Amniotic epithelial cell (primary cell): ENCODE measurements at places on chromosomes 6 and 20.

DNA sequence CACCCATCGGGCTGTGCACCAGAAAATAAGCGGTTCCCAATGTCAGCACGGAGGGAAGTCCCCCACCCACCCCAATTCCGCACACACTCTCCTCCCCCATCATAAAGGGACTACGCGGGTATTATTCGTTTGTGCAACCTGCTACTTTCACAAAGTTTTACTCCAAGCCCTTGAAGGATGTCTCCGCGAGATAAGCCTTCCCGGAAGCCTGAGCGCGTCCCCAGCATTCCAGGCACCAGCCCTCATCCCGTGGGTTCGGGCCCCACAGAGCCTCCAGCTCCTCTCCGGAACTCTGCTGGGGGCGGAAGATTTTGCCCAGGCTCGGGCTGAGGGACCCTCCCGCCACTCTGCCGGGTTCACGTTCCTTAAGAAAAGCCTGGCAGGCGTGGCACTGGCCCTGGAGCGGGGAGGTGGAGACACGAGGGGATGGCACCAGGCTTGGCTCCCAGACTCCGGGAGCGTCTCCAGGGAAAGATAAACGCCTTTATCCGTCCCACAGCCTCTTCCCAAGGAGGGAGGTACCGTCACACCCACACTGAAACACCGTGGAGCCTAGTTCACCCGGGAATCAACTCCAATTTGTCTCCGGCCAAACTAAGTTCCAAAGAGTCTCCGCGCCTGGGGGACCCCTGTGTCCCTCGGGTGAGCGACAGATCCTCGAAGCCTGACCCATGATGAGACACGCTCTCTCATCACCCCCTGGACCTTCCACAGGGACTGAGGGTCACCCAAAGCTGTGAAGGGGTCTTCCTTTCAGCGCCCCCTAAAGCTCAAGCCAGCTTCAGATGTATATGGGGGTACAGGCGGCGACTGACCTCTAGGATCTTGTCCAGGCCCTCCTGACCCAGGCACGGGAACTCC lies 934 bp downstream of the KCNK5 start:
- DNase-seq, result no peak

DNA sequence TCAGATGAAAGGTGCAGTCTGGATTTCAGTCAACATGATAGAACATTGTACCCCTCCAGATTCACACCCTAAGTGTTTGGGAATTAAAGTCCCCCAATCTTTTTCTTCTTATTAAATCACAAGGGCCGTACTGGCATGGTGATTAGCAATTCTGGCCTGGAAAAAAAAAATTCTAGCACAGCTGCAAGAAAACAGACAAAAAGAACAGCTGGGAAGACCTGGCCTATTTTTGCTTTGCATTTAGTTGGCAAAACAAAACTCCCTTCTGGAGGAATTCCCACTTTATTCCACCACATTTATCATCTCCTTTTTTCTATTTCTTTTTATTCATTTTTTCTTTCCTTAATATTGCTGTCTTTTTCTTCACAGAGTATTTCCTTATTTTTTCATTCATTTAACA lies 39.8 kb upstream of the AKAP12 start:
- DNase-seq, result no peak

DNA sequence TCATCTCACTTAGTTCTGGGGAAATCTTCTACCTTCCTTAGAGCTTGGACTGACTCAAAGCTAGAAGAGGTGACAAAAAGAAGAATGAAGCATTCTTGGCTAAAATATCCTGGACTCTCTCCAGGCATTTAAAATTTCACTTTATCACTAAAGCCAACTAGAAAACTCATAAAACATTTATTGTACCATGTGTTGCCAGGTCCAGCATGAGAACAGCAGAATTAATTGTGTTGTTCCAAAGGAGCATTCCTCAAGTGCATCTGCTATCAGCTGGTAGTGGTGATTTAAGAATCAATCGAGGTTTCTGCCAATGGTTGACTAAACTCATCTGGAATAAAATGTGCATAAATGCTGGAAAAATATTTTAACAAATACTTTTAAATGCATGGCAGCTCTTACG lies 147.3 kb upstream of the SSTR4 start:
- DNase-seq, result peak; percentile 16

DNA sequence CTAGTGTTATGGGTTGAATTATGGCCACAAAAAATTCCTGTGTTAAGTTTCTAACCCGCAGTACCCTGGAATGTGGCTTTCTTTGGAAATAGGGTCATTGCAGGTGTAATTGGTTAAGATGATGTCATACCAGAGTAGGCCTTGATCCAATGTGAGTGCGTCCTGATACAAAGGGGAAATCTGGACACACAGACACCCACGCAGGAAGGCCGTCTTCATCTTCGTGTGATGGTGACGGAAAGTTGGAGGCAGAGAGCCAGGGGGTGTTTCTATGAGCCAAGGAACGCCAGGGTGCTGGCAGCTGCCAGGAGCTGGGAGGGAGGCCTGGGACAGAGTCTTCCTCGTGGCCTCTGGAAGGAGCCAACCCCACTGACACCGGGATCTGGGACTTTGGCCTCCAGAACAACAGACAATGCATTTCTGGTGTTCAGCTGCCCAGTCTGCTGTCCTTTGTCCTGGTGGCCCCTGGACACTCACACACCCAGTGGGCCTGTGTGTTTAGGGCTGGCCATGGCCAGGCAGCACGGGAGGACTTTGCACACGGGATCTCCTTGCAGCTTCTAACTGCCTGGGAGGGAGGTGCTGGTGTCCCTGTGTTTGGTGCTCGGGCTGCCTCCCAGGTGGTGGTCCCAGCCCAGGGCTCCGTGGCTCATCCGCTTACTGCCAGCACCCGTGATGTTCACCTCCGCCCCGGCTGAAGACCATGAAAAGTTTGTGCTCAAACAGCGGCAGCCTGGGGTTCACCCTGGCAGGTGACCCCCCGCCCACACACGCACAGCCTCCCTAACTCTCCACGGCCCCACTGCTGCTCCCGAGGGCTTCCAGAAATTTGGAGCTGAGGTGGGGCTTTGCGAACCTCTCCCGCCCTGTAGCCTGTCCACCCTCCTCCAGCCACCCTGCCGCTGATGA lies 53.4 kb upstream of the GATA5 start:
- no peak for DNase-seq

GRCh38 chr6:36436466-36436865 lies 6.2 kb downstream of the PXT1 start:
- DNase-seq, result no peak

GRCh38 chr20:51404297-51405060 lies 138.0 kb downstream of the NFATC2 start:
- DNase-seq, result peak; percentile 66

GRCh38 chr6:156126535-156126934 lies 650.6 kb upstream of the ARID1B start:
- no peak for DNase-seq

GRCh38 chr6:135962731-135963130 lies 111.2 kb downstream of the PDE7B start:
- DNase-seq, result peak; percentile 87

DNA sequence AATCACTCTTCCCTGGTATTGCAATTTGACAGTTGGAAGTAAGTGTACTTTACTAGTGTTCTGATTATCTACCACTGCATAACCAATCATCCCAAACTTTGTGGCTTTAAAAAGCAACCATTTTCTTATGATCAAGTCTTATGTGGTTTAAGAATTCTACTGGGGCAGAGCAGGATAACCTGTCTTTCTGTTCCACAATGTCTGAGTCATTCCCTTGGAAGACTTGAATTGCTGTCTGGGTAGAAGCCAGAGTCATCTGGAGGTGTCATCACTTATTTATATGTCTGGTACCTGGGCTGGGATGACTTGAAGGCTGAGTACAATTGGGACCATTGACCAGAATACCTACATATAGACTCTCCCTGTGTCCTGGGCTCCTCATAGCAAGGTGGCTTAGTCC lies 644.3 kb downstream of the HDGFL1 start:
- peak; percentile 70 for DNase-seq

- no peak for DNase-seq
These were observed 141.6 kb upstream of the TSHZ2 start for GRCh38 chr20:52830598-52830997.

DNA sequence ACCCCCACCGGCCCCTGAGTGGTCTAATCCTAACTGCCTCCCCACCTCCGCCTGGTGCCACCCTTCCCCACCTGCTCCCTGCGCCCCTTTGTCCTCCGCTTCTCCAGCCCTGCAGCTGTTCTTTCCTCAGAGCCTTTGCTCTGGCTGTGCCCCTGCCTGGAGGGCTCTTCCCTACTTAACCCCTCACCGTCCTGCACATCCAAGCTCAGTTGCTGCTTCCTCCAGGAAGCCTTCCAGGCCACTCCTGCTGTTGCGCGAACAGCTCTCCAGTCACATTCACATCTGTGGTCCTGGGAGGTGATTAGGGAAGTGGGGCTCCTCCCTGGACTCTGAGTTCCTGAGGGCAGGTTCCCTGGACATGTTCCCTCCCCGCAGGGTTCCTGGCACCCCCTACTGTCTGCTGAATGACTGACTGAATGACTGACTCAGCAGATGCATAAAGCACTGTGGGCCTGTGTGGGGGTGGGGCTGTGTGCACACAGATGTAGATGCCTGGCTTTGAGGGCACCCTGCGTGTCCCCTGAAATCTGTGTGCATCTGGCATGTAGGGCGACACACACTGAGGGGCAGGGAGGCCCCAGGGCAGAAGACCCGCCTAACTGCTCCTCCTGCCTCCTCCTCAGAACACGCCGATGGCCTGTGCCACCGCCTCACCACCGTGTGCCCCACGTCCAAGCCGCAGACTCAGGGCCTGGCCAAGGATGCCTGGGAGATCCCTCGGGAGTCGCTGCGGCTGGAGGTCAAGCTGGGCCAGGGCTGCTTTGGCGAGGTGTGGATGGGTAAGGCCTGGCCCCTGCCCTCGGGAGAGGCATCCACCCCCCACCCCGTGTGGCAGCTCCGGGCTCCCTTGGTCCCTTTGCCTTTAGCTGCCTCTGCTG lies 51.4 kb downstream of the SRC start:
- no peak for DNase-seq

DNA sequence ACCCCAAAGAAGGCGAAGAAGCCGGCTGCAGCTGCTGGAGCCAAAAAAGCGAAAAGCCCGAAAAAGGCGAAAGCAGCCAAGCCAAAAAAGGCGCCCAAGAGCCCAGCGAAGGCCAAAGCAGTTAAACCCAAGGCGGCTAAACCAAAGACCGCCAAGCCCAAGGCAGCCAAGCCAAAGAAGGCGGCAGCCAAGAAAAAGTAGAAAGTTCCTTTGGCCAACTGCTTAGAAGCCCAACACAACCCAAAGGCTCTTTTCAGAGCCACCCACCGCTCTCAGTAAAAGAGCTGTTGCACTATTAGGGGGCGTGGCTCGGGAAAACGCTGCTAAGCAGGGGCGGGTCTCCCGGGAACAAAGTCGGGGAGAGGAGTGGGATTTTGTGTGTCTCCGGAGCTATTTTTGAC lies 69.6 kb downstream of the HFE start:
- DNase-seq, result no peak

GRCh38 chr6:156347656-156348055 lies 429.5 kb upstream of the ARID1B start:
- no peak for DNase-seq

- no peak for DNase-seq
These were observed 30.6 kb downstream of the SPINT4 start for GRCh38 chr20:45752746-45753145.

DNA sequence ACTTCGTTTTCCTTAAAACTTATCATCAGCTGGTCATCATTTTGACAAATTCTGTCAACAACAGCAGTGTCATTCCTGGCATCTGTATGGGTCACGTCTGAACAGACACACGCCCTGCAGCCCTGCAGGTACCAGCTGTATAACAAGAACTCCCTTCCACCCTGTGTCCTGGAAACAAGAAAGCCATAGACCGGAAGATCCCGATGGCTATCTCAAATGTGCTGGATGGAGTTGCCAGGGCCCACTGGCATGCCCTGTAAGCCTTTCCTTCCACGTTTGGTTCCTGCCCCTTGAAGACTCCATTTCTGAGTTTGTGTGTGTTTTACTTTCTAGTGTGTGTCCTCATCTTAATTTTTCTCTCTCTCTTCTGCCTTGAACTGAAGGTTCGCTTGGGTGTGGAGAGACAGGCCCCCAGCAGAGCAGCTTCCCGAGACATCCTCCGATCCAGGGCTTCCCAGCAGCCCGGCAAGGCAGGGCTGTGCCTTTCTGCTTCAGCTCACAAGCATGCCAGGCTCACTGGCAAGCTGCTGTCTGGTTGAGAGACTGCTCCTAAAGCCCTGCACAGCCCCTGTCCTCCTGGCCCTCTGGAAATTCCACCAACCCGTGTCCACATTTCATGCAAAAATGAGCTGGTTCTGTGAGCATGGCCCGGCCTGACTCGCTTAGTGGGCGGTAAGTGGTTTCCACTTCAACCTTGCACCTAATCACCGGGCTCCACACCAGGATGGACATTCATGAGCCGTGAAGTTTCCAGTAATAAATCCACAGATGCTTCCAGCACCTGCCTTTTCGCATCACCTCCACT lies 8.7 kb downstream of the GFRA4 start:
- no peak for DNase-seq

- DNase-seq, result no peak
These were observed 21.8 kb upstream of the MCUR1 start for GRCh38 chr6:13836170-13836569.
